ENCODE measurements at places on chromosomes 12 and 14. TPM values are rescaled to one million over a fixed set of nuclear protein-coding genes. Genes with fewer than 3 reads are reported as not detected.

The KRT75 gene
- not detected for total RNA-seq

The DGLUCY gene
- 141 TPM for total RNA-seq

The FGD4 gene
- 0.47 TPM for total RNA-seq

The KRT86 gene
- not detected for total RNA-seq

The OS9 gene
- total RNA-seq = 189 TPM

The CISTR gene
- not detected for total RNA-seq

- no peak for DNase-seq
Observed at GRCh38 chr12:46944771-46945170, 119.0 kb upstream of the SLC38A4 start.

DNA sequence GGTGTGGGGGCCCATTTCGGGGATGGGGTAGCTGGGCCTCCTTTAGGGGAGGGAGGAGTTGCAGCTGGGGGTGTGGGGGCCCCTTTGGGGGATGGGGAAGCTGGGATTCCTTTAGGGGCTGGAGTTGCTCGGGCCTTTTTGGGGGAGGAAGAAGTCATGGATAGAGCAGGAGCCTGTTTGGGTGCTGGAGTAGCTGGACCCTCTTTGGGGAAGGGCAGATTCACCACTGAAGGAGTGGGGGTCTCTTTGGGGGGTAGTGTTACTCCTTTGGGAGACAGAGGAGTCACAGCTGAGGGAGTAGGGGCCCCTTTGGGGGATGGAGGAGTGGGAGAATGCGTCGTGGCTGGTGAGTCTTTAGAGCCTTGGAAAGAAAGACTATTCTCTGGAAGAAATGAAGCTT lies 6.5 kb downstream of the NACA start:
- no peak for DNase-seq

- DNase-seq = no peak
Observed at GRCh38 chr12:82207556-82207955, 150.6 kb downstream of the CCDC59 start.

DNA sequence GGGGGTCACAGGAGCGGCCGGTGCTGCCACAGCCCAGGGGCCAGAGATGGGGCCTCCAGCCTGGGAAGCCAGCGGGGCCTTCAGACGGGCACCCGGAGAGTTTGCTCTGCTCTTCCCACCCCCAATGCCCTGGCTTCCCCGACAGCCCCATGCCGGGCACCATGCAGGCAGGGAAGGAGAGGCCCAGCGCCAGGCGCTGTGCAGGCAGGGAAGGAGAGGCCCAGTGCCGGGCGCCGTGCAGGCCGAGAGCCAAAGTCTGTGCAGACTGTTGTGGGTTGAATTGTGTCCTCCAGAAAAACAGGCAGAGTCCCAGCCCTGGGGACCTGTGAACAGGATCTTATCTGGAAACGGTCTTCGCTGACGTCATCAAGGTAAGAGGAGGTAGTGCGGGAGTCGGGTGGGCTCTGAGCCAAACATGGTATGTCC lies 34.3 kb downstream of the GALNT9 start:
- no peak for DNase-seq

- no peak for DNase-seq
Observed at GRCh38 chr12:83005534-83006197, 319.0 kb downstream of the TMTC2 start.

DNA sequence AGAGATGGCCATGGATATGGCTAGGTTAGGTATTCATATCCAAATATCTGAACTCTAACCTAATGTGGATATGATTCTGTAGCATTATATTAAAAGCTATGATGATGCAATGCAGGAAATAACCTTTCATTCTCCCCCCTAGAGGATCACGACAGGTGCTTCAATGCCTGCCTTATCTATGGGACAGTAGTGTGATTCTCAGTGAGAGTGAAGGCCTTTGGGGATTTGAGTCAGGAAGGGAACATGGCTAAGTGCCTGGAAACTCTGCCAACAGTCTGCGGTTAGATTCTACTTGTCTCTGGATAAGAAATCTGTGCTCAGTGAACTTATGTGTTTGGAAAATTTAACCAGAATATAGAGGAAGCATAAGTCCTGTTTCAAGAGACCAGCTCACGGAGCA lies 81.8 kb downstream of the SLC38A1 start:
- DNase-seq = no peak

GRCh38 chr12:132284071-132284826 lies 45.1 kb downstream of the GALNT9 start:
- DNase-seq = no peak

- no peak for DNase-seq
Observed at GRCh38 chr14:100348253-100348729, 25.2 kb downstream of the SLC25A47 start.

Data from CD4-positive, alpha-beta memory T cell (primary cell).